ENCODE measurements at places on chromosomes 4 and X. TPM values are rescaled to one million over a fixed set of nuclear protein-coding genes. Genes with fewer than 3 reads are reported as not detected.

Gene CLDN2
- 3.9 TPM for total RNA-seq

Gene EGF
- 13.0 TPM for total RNA-seq

Gene CDX4
- total RNA-seq, result not detected

Gene SMARCA1
- 119 TPM for total RNA-seq

DNA sequence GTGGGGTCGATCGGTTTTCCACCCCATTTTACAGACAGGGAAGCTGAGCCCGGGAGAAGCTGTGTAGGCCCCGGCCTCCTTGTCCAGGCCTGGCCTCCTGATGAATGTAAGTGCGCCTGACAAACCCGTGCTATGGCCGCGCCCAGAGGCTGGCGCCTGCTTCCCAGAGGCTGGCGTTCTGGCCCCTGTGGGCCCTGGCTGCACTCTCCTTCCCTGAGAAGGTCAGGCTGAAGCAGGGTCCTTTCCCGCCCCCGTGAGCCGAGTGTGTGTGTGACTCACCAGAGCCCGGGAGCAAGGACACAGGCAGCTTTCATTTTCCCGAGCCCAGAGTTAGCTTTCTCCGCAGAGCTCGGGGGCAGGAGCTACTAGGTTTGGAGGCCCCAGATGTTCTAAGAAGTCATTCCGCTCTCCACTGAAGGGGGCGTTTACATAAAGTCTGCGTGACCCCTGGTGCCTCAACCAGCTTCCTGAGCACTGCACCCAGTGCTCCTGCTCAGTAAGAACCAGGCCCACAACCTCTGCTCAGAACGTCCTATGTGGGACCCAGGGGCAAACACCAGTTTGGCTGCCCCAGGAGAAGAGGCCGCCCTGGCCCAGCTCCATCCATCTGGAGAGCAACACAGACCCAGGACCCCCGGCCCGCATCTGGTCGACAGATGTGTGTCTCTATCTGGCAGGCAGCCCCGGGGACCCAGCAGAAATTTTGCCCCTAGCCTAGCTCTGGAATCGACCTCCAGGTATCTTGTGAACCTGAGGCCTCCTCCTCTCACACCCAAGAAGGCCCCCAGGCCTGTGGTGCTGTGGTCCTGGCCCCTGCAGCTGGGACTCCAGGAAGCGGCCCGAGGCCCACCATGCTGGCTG lies 13.6 kb downstream of the UVSSA start:
- no peaks in the 10 kb centered on the region for H3K27me3 ChIP-seq
- no peak overlapping the region for H3K27ac ChIP-seq
- H3K4me3 ChIP-seq, result no peak overlapping the region
- no peaks in the 10 kb centered on the region for H3K4me1 ChIP-seq
- H3K36me3 ChIP-seq, result no peaks in the 10 kb centered on the region

GRCh38 chr4:100417565-100417964 lies 100.3 kb downstream of the EMCN start:
- H3K27me3 ChIP-seq, result no peaks in the 10 kb centered on the region
- no peaks in the 10 kb centered on the region for H3K36me3 ChIP-seq
- H3K4me1 ChIP-seq, result no peaks in the 10 kb centered on the region
- no peak for DNase-seq
- H3K4me3 ChIP-seq, result no peak overlapping the region

DNA sequence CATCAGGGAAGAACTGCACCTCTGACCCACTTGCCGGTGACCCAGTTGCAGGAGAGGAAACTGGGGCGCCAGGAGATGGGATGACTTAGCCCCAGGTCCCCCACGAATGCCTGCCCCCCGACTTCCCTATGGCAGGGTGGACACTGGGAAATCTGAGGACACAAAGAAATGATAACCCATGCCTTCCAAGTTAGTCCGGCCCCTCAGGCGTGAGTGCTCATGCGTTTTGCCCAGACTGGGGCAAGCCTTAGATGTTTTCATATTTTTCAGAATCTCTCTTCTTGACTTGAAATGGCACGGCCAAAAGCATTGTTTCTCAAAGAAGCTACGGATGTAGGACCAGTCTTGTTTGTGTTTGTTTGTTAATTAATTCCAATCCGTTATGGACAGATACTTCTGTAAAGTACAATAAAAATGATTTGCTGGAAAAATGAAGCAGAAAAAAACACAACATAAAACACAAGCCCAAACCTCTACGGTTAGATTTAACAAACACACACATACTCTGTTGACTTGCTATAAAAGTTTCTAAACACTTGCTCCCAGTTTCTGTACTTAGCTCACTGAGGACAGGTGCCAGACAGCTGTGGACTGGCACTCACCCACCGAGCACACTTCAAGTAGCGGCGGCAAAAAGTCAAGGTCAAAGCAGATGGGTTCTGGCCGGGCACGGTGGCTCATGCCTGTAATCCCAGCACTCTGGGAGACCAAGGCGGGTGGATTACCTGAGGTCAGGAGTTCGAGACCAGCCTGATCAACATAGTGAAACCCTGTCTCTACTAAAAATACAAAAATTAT lies 341.5 kb downstream of the BCOR start:
- DNase-seq, result no peak
- peak overlapping the region; percentile 65 for H3K27ac ChIP-seq
- no peaks in the 10 kb centered on the region for H3K36me3 ChIP-seq
- H3K27me3 ChIP-seq, result no peaks in the 10 kb centered on the region
- no peak overlapping the region for H3K4me3 ChIP-seq
- H3K4me1 ChIP-seq, result peaks cover 38% of the 10 kb centered on the region

Gene TLL1
- 1.4 TPM for total RNA-seq

Gene KDR
- total RNA-seq, result 104 TPM

Gene MAGEE2
- total RNA-seq, result not detected

Gene KLHL2
- 16.7 TPM for total RNA-seq

- no peaks in the 10 kb centered on the region for H3K36me3 ChIP-seq
- H3K4me3 ChIP-seq, result no peak overlapping the region
- no peak overlapping the region for H3K27ac ChIP-seq
- no peaks in the 10 kb centered on the region for H3K4me1 ChIP-seq
Measured at GRCh38 chr4:21801661-21802385, 146.7 kb downstream of the KCNIP4 start.

Gene PNMA6A
- 4.5 TPM for total RNA-seq

Gene ZDHHC15
- total RNA-seq, result 1.00 TPM

Gene TEX13C
- total RNA-seq, result not detected

Gene TRPC5OS
- total RNA-seq, result 0.67 TPM

- H3K27me3 ChIP-seq, result no peaks in the 10 kb centered on the region
- no peak overlapping the region for H3K27ac ChIP-seq
- no peak overlapping the region for H3K4me3 ChIP-seq
Measured at GRCh38 chr4:87101543-87102199, 118.7 kb downstream of the KLHL8 start.

DNA sequence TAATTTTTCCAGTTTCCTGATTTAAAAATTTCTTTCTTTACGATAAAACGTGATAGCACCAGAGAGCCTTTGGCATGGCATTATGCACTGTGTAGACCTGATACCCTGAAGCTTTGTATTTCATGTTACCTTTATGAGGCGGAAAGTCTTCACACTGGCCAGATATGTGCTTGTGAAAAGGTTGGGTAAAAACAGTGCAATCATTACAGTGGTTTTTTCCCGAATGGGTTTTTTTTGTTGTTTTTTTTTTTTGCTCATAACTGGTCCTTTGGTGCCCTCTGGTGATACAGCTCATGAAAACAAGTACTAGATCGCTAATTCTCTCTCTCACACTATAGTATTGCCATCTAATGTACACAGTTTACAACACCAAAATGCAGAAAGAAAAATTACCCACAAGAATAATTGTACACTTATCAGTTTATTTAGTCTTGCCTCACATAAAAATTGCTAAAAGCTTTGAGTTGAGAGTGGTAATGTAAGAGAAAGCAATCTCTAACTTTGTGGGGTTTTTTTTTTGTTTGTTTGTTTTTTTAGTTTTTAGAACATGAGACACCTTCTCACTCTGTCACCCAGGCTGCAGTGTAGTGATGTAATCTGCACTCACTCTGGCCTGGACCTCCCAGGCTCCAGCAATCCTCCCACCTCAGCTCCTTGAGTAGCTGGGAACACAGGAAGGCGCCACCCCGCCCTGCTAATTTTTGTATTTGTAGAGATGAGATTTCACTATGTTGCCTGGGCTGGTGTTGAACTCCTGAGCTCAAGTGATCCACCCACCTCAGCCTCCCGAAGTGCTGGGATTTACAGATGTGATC lies 21.3 kb downstream of the SPCS3 start:
- peak; percentile 56 for DNase-seq
- no peaks in the 10 kb centered on the region for H3K36me3 ChIP-seq
- no peaks in the 10 kb centered on the region for H3K27me3 ChIP-seq
- H3K4me3 ChIP-seq, result no peak overlapping the region
- no peak overlapping the region for H3K27ac ChIP-seq

Gene SCFD2
- 15.7 TPM for total RNA-seq

GRCh38 chrX:17496407-17496806 lies 121.4 kb downstream of the NHS start:
- no peaks in the 10 kb centered on the region for H3K27me3 ChIP-seq
- no peak overlapping the region for H3K27ac ChIP-seq
- no peaks in the 10 kb centered on the region for H3K36me3 ChIP-seq
- DNase-seq, result no peak
- H3K4me3 ChIP-seq, result no peak overlapping the region

- H3K27me3 ChIP-seq, result no peaks in the 10 kb centered on the region
- no peak overlapping the region for H3K27ac ChIP-seq
- no peak for DNase-seq
- H3K36me3 ChIP-seq, result no peaks in the 10 kb centered on the region
Measured at GRCh38 chr4:95023110-95023509, 265.4 kb downstream of the BMPR1B start.

DNA sequence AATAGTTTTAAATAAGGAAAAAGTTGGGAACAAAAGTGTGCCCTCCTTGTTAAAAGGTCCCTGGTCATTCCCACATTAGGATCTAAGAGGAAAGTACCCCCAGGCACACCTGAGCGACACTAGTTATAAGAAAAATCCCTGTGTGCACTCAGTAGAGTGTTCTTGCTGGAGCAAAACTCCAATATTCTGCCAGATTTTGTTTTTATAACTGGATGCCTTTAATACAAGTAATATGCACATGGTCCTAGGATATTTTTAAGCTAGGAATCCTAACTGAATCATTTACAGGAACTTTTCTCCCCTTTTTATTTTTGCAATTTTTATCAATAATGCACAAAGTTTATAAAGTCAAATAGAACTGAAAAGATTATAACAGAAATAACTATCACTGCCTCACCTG lies 68.6 kb downstream of the BEND4 start:
- H3K4me3 ChIP-seq, result no peak overlapping the region
- H3K36me3 ChIP-seq, result no peaks in the 10 kb centered on the region
- no peak overlapping the region for H3K27ac ChIP-seq
- no peaks in the 10 kb centered on the region for H3K4me1 ChIP-seq
- no peak for DNase-seq

GRCh38 chrX:110389570-110389969 lies 30.9 kb downstream of the RTL9 start:
- no peak for DNase-seq
- H3K27ac ChIP-seq, result no peak overlapping the region
- H3K36me3 ChIP-seq, result no peaks in the 10 kb centered on the region
- H3K4me3 ChIP-seq, result no peak overlapping the region
- H3K27me3 ChIP-seq, result no peaks in the 10 kb centered on the region

Gene MAGEH1
- 76.6 TPM for total RNA-seq

DNA sequence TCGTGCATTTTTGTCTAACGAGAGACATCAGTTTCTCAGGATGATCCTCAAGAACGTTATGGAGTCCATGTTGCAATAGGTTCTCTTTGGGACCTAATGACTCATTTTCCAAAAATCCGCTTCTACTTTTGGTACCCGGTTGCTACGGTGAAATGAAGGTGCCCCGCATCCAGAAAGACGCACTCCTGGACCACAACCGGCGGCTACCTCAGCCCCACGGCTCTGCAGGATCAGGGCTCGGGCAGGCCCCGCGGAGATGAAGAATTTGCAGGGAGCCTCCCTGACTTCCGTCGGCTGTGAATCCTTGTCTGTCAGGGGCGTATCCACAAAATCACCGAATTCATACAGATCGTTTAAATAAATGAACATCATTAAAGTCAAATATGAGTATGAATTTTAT lies 15.6 kb downstream of the GTPBP6 start:
- H3K27ac ChIP-seq, result no peak overlapping the region
- H3K4me1 ChIP-seq, result no peaks in the 10 kb centered on the region
- H3K4me3 ChIP-seq, result no peak overlapping the region
- H3K36me3 ChIP-seq, result no peaks in the 10 kb centered on the region
- no peaks in the 10 kb centered on the region for H3K27me3 ChIP-seq

Gene MAGEC2
- not detected for total RNA-seq

GRCh38 chrX:150258463-150259430 lies 104.4 kb upstream of the MAMLD1 start:
- H3K27ac ChIP-seq, result no peak overlapping the region
- H3K27me3 ChIP-seq, result no peaks in the 10 kb centered on the region
- H3K4me1 ChIP-seq, result no peaks in the 10 kb centered on the region
- no peak for DNase-seq
- no peaks in the 10 kb centered on the region for H3K36me3 ChIP-seq

DNA sequence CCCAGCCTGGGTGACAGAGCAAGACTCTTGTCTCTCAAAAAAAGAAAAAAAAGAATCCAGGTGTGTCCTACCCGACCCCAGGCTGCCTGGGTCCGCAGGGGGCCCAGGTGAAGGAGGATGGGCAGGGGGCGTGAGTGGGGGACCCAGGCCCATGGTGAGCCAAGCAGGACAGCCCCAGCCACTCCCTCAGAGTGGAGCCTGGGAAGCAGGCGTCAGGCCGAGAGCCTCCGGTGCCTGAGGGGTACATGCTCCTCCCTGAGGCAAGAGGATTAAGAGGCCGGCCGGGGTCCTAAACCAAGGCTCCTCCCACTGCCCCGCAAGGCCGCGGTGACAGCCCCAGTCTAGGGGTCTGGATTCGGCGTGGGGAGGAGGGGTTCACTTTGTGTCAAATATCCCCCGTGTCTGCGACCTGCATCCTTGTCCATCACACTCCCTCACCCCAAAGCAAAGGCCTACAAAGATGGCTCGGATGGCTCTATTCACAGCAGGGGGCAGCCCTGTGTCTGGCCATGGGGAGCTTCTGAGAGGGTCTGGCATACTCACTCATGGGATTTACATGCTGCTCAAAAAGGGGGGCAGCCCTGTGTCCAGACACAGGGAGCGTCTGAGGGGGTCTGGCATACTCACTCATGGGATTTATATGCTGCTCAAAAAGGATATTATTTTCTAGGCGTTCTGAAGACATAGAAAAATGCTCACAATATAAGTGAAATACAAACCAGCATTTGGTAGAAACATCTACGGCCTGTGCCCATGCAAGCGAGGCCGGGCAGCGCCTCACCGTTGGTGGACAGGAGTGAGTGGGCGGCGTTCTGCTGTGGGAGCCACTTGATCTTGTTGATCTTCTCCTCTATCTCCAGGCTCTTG lies 94.6 kb downstream of the PPP2R2C start:
- no peak overlapping the region for H3K27ac ChIP-seq
- no peaks in the 10 kb centered on the region for H3K36me3 ChIP-seq

DNA sequence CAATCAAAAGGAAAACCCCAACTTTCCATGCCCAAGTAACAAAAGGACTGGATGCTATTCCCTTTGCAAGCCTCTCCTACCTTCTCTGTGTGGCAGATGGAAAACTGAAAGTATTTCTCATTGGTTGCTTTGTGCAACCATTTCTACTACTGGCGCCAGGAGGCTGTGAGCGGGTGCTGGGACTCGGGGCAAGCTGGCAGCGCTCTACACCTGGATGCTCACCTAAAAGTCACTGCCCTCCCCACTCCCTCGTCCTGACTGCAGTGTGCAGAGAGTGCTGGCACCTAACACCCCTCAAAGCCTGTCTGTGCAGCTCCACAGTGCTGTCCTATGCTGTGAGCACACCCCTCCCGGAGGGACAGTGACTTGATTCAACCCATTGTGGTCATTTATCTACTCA lies 54.2 kb upstream of the STS start:
- no peaks in the 10 kb centered on the region for H3K36me3 ChIP-seq
- no peak overlapping the region for H3K4me3 ChIP-seq
- no peak overlapping the region for H3K27ac ChIP-seq
- no peaks in the 10 kb centered on the region for H3K4me1 ChIP-seq
- no peaks in the 10 kb centered on the region for H3K27me3 ChIP-seq
